ENCODE measurements at places on chromosomes 3 and 15.

DNA sequence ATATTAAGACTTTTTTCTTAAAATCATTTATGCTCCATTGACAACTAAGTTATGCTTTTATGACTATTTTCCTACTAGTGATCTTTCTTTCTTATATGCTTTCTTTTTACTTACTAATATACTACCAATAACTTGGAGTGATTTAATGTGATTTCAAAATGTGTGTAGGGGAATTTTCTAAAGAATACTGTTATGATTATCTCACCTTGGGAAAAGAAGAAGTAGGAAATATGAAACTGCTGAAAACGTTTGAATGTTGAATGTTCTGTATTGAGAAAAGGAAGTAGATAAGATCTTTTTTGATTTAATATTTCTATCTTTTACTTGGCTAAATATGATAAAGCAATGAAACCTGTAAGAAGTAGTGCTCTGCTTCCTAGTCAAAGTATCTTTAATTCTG, 7.8 kb upstream of the CD200R1 start:
- no peak for DNase-seq

DNA sequence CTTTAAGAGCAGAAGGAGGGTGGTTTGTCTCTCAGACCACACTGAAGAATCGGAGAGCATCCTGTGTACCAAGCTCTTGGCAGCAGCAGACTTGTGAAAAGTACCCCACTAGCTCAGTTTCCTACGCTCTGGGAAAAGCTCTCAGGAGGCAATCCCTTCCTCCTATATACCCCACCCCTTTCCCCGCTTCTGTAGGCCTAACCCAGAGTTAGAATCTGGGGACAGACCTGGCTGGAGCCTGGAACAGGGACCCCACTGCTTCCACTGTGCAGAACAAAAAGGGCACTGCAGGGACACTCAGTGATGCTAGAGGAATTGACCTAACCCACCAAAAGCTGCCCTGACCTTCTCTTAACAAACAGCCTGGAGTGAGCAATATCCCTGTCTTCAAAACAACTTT, 70.0 kb upstream of the CCDC39 start:
- no peak for DNase-seq

- DNase-seq, result no peak
These were observed 318.1 kb upstream of the GRM7 start for GRCh38 chr3:6542795-6543194.

DNA sequence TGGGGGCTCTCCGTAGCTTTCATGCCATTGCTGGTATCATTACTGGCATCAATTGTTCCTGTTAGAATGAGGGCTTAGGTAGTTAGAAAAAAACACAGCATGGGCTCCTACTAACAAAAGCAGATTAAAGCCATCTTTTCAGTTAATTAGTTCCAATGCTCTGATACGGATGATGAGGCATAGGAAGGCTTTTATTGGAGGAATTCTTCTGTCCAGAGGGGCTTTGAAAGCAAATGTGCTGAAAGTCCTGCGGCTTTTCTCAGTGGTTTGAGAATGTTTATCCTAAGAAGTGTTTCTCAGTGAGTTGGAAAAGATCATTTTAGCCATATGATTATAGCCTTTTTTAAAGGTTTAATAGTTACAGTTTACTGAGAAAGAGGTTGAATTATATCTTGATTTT, 198.5 kb downstream of the THSD4 start:
- no peak for DNase-seq

- DNase-seq, result no peak
These were observed 141.9 kb downstream of the PGPEP1L start for GRCh38 chr15:98865397-98866339.

DNA sequence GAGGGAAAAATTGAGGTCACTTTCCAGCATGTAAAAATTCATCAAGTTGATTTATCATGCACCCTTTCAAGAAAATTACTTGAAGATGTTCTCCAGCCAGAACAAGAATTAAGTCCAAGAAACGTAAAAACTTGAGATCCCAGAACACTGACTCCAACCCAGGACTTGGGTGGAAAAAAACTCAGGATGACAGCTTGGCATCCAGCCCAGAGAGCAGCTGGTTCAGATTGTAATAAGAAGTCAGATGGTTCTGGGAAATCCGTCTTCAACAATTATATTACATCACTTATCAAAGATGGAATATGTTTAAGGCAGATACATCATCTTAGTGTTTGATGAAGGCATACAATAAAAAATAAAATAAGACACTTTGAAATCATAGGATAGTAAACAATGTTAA, 23.0 kb upstream of the DNAJC13 start:
- peak; percentile 40 for DNase-seq

- DNase-seq, result no peak
These were observed 107.0 kb downstream of the RPLP1 start for GRCh38 chr15:69559440-69560190.

- DNase-seq, result no peak
These were observed 4.9 kb downstream of the IL17RD start for GRCh38 chr3:57160076-57160764.

DNA sequence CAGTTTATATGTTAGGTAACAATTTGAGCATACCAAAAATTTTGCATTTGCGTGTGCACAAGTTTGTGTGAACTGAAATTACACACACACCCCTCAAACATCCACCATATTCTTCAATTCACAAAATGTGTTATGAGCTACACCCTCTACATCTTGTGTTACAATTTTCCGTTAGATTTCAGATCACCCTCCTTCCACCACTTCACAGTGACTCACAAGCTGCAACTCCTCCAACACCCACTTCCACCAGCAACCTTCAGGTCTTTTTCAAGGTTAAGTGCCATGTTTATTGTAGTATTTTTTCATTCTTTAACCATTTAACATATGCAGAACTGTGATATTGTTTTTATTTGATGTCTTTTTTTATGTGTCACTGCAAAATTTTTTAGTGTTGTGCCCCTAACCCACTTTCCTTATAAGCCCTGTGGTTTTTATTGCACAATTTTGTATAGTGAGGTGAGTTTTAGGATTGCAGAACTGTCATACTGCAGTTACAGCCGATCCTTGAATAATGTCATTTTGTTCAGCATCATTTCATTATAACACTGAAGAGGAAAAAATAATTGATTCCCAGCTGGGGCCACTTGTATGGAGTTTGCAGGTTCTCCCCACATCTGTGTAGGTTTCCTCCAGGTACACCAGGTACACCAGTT, 148.9 kb downstream of the PLCL2 start:
- no peak for DNase-seq

GRCh38 chr3:13010780-13011572, 62.3 kb downstream of the IQSEC1 start:
- DNase-seq, result no peak

GRCh38 chr3:156685198-156685597, 10.8 kb downstream of the TIPARP start:
- DNase-seq, result no peak

- no peak for DNase-seq
These were observed 849 bp upstream of the HDAC11 start for GRCh38 chr3:13479332-13479581.

DNA sequence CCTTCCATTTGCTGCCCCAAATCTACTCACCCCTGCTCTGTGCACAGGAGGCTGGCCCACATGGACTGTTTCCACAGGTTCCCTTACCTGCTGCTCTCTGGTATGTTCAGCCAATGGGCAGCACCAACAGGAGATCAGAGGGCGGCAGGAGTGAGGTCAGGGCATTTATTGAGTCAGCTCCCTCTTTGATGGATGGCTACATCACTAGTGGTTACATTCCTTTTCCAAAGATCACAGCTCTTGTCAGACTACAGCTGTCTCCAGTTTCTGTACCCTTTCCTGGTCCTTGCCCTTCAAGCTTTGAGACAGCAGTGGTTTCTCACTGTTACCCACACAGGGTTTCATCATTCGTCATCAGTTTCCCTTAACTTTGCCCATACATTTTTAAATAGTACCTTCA, 325.1 kb downstream of the SUCLG2 start:
- no peak for DNase-seq

GRCh38 chr3:13219902-13220296, 146.7 kb upstream of the IQSEC1 start:
- no peak for DNase-seq

GRCh38 chr3:149647285-149647684, 10.5 kb downstream of the WWTR1 start:
- no peak for DNase-seq

DNA sequence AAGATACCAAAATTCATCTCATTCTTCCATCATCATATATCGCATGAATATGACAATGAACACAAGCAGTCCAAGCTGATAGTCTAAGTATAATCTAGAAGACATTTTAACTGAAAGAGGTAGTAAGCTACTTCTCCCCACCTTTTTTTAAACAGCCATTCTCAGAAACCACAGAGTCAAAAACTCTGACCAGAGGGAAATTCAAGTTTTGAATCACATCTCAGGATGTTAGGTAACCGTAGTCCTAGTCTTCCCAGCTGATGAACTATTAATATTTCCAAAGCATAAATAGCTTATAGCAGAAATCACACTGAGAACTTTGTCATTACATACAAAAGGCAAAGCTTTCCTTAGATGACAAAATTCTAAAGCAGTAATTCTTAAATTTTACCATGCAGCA, 25.8 kb downstream of the NPTN start:
- no peak for DNase-seq

GRCh38 chr3:100437721-100438622, 36.6 kb downstream of the LNP1 start:
- no peak for DNase-seq

DNA sequence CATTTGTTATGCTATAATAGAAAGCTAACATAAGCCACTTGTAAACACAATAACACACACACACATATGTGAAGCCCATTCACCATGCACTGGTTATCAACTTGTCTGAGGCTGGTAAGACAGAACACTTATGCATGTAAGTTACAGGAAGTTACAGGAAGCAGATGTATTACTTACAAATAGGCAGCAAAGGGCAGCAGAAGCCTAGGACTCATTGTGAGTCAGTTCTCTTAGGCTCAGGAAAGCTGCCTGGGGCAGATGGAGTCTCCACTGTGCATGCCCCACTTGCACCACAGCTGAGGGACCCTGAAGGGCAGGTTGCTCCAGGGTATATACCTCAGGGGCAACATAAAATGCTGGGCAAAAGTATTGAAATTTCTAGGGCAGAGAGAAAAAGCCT, 748.8 kb upstream of the CCDC54 start:
- DNase-seq, result no peak

- no peak for DNase-seq
These were observed 68.9 kb downstream of the FOXP1 start for GRCh38 chr3:71514621-71515020.

DNA sequence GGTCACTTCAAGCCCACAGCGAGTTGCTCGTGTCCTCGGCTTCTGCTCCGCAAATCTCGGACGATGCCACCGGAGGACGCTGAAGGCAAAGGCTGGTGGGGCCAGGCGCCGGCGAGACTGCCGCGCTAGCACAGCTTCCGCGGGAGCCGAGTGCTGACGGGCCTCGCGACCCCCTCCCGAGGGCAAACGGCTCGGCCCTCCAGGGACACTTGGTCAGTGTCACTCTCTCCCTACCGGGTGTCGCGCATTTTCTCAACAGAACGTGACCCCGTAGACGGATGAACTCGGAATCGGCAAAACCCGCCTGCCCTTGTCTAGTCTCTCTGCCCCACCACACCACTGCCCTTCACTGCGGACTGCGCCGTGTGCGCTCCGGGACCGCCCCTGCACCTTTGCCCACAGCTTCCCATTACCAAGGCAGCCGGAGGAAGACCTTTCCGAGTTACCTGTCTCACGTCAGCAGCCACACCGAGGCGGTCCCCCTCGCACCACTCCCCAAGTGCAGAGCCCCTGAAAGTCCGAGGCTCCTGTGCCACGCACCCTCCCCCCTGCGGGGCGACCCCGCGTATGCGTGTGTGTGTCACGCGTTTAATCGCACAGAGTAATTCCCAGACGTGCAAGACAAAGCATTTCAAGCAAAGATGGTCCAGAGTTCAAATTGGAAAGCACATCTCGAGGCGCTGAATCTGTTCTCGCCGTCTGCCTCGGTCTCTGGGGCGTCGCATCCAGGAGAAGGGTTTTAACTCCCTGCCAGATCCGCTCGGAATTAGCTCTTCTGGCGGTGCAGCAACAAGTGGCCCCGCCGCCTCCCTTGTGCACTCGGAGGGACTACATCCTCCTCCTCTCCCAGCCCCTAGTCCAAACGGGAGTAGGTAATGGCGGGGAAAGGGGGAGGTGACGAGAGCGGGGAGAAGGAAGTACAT, 245.0 kb upstream of the TOPAZ1 start:
- peak; percentile 35 for DNase-seq

DNA sequence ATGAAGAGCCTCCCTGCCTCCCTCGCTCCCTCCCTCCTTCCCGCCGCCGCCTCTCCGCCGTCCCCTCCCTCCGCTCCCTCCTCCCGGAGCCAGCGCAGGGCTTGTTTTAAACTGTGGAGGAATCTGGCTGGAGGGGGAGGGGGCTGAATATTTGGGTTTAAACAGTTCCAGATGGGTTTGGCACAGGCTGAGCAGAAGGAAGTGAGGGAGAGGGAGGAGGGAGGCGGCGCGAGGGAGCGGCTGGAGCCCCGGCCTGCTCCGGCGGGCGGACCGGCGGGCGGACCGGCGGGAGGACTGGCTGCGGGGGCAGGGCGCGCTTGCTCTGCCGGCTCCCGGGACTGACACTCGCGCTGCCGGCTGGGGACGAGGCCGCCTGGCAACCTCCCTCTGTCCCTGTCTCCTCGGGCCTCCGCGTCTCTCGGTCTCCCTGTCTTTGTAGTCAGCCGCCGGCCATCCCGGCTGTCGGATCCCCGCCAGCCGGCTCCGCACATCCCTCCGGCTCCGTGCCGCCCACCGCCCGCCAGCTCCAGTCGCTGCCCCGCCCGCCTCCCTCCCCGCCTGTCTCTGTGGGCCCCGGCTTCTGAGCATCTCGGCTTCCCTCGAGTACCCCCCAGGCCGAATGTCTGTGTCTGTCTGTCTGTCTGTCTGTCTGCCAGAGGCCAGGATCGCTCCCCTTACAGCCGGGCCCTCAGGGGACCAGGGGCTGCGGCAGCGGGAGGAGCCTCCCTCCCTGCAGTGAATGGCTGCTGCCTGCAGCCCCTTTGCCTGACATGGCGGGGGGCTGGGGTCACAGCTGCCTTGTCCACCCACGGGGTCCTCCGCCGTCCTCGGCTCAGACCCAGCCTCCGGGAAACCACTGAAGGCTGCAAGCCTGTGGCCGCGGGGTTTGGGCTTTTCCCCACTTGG, 7.6 kb downstream of the EPHB3 start:
- DNase-seq, result peak; percentile 56
